SHP77 (cell line): ENCODE measurements at places on chromosomes 1 and 21.

GRCh38 chr1:26121854-26122773, 10.5 kb downstream of the PDIK1L start:
- DNase-seq: no peak

DNA sequence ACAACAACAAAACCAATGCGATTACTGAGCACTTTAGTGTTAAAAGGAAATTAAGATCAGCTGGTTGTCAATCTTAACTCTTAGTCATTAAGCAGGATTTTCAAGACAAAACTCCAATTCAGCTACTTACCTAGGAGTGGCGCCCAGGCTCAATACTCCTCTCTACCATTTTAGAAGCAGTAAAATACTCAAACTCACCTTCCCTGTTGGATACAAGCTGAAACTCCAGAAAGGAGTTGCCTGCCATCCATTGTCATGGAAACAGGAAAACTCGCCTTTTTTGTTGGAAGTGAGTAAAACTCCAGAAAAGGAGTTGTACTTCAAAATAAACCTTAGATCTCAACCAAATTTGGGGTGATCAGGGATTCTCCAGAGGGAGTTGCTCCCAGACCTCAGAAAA, 127.0 kb upstream of the F3 start:
- DNase-seq: no peak

DNA sequence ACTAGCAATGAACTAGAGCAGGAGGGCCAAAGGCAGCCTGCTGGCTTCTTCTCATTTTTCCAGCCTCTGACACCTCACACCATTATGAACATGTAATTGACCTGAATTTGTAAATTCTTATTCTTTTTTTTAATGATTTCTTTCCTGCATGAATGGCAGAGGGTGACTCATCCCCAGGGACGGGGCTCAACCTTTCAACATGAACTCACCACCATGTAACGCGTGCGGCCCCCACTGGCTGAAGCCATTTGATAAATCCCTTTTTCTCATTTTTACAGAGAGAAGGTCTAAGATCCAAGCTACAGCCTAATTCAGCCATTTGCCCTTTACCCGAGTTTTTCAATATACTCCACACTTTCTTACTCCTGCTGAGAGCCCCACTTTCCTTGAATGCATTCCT, 9.3 kb upstream of the ETS2 start:
- DNase-seq: no peak

DNA sequence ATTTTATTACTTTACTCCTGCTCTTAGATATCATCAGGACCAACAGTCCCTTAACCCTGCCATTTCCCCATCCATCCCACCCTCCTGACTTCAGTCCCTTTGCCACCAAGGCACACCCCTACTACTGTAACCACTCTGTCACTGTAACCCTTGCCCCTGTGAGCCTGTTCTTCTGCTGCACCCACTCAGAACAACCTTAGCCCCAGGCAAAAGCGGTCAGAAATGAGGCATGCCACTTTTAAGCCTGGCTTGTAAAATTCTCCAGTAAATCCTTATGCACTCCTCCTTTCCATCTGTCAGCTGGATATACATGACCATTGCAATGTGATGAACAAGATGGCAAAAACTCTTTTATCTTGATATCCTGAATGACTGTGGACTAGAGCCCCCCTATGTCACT, 555.0 kb upstream of the PLXNA2 start:
- DNase-seq: no peak

DNA sequence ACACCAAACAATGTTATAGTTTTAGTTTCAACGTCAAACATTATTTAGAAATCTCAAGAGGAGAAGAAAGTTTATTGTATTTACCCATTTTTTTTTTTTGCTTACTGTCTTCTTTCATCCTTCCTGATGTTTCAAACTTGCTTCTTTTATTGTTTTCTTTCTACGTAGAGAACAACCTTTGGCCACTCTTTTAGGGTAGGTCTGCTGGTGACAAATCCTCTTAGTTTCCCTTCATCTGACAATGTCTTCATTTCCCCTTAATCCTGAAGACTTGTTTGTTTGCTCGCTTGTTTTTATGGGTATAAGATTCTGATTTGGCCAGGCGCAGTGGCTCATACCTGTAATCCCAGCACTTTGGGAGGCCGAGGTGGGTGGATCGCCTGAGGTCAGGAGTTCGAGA, 89.1 kb downstream of the RHOU start:
- no peak for DNase-seq

DNA sequence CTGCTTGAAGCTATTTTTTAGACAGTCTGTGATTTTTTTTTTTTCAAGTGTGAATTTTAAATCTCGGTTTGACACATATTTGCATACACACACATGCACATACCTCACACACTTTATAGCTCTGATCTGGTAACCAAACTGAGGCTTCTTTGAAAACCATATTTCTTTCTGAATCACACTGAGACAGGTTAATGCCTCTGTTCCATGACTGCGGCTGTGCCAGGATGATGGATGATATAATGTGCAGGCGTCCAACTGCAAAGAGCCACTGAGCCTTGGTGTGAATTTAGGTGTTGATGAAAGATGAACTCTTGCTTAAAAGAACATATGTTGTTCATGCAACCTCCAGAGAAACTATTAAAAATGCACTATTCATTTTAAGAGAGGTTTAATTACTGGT, 504.0 kb upstream of the OLFM3 start:
- DNase-seq: no peak
